ENCODE measurements at places on chromosomes 7 and 10. TPM values are rescaled to one million over a fixed set of nuclear protein-coding genes. Genes with fewer than 3 reads are reported as not detected.
A peak's percentile ranks its signal among the peaks of the same experiment; 100 is the strongest.

GRCh38 chr7:90775383-90775965 lies 179.4 kb downstream of the CDK14 start:
- no peak for DNase-seq

SEMA3D gene
- not detected for total RNA-seq

C10orf143 gene
- not detected for total RNA-seq

DNA sequence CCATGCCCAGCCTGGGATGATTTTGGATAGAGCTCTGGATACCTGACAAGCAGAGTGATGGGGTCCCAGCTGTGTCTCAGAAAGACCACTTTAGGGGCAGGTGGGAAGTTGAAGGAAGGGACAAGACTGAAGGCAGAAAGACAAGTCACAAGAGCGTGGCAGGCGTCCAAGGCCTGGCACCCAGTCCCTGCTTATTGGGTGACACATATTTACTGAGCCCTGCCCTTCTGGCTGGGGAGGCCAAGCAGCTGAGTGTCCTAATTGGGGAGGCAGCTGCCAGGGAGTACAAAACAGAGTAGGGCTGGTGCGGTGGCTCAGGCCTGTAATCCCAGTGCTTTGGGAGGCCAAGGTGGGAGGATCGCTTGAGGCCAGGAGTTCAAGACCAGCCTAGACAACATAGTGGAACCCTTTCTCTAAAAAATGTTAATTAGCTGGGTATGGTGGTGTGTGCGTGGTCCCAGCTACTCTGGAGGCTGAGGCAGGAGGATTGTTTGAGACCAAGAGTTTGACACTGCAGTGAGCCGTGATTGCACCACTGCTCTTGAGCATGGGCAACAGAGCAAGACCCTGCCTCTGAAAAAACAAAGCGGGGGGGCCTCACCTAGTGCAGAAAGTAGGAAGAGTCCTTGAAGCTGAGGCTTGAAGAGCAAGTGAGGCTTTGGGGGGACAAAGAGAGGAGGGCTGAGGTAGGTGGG lies 53.0 kb upstream of the GTF2I start:
- no peak for DNase-seq

FERD3L gene
- total RNA-seq, result not detected

DNA sequence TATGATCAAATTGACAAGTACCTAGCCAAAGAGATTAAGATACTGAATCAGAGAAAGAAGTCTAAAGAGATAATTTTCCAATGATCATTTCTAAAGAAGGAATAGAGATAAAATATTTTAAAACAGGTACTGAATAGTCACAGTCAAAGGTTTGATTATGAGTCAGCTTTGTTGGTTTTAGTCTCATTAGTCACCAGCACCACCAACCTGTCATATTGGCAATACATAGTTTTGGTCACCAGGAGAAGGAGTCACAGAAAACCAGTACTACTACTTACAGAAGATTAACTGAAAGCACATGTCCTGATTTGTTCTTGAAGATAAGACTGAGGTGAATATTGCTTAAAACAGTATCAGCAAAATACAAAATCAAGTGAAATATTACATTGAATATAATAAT lies 34.6 kb downstream of the ZEB1 start:
- DNase-seq, result peak; percentile 54

- DNase-seq, result peak; percentile 59
These were observed 70.6 kb downstream of the PTPRE start for GRCh38 chr10:127977357-127978009.

DNA sequence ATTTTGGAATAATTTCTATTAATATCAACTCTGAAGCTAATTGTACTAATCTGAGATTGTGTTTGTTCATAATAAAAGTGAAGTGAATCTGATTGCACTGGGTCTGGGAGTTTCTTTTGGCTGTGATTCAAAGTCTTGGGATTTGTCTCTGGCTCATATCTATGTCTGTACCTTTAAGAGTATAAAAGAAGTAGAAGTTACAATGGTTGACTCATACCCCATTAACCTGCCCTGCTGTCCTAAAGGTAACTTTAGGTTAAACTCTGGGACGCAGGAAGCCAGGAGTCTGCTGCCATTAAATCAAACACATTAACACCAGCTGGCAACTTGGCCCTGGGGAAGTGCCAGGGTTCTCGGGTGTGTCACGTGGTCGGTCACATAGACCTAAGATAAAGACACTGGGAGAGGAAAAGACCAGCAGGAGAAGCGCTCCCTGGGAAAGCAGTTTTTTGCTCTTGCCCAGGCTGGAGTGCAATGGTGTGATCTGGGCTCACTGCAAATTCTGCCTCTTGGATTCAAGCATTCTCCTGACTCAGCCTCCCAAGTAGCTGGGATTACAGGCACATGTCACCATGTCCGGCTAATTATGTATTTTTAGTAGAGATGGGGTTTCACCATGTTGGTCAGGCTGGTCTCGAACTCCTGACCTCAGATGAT lies 17.8 kb downstream of the SCD start:
- peak; percentile 96 for DNase-seq

POMZP3 gene
- not detected for total RNA-seq

SSBP1 gene
- 231 TPM for total RNA-seq

Measured in Caki2 (cell line).